ENCODE measurements at places on chromosomes 2 and 18.

GRCh38 chr2:136121204-136121910 is 3.4 kb upstream of the CXCR4 start:
- DNase-seq, result no peak

DNA sequence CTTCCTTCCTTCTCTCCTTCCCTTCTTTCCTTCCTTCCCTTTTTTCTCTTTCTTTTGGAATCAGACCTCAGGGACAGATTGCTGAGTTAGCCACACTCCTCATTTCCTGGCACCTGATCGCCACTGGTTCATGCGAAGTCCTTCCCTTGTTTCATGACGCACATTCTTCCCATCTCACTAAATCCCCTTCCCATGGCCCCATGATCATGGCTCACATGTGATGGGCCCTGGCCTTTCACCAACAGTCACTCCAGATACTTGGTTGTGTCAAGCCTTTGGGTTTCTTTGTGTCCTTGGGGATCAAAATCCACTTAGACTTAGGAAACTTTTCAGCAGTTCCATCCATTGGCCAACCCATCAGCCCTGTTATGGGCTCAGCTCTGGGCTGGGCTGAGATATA is 23.8 kb upstream of the ASPRV1 start:
- no peak for DNase-seq

- no peak for DNase-seq
Measured at GRCh38 chr2:58911877-58912276, 670.8 kb upstream of the FANCL start.

- DNase-seq, result no peak
Measured at GRCh38 chr18:23650968-23651927, 11.5 kb downstream of the ANKRD29 start.

DNA sequence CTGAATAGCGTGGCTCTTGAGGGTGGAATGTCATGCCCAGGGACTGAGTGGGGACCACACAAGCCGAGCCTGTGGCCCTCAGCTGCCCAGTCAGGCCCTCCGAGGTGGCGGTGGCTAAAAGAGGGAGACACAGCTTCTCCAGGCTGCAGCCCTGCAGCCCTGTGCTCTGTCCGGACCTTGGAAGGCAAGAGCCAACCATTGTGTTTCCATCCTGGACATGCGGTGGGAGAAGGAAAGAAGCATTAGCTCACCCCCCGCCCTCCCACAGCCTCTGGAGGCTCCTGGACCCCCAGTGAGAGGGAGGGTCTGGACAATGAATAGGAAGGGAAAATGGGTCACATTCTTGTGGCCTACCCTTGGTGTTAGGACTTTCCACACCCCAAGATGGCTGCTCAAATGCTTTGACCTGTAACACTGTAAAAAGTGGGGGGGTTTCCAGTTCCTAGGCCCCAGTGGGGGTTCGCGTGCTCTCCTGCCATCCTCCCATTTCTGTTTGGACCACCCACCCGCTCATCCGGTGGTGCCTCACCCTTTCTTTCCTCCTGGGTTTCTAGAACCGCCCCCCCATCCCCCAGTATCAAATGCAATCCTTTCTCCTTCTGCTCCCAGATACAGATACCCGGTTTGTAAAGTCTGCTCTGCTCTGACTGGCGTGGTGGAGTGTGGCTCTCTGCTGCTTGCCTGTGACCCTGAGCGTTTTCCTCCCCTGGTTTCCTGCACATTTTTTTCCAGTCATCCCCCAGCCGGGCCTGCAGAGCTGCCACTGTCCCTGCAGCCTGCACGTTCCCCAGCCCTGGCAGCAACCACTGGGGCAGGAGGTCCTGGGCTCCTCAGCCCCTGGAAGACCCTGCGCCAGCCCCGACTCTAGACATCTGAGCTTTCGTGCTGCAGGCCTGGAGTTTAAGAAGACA is 36.3 kb upstream of the SMAD7 start:
- DNase-seq, result no peak

DNA sequence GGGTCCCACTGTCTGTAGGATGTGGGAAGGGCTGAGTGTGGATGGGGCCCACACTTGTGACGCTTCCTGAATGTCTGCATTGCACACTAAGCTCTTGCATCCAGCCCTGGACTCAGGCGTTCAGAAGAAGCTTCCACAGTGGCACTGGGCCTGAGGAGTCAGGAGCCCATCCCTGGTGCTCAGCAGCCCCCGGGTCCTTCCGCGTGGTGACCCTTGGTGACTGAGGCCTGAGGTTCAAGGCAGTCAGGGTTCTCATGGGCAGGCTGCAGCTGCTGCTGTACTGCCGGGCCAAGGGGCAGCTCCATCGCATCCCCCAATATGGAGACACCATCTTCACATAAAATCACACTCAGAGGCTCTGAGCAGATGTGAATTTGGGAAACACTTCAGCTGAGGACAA is 65.8 kb upstream of the TUBA3E start:
- no peak for DNase-seq

- DNase-seq, result no peak
Measured at GRCh38 chr2:58131191-58132011, 84.8 kb downstream of the VRK2 start.

GRCh38 chr18:21261352-21261751 is 19.3 kb downstream of the GREB1L start:
- DNase-seq, result no peak

DNA sequence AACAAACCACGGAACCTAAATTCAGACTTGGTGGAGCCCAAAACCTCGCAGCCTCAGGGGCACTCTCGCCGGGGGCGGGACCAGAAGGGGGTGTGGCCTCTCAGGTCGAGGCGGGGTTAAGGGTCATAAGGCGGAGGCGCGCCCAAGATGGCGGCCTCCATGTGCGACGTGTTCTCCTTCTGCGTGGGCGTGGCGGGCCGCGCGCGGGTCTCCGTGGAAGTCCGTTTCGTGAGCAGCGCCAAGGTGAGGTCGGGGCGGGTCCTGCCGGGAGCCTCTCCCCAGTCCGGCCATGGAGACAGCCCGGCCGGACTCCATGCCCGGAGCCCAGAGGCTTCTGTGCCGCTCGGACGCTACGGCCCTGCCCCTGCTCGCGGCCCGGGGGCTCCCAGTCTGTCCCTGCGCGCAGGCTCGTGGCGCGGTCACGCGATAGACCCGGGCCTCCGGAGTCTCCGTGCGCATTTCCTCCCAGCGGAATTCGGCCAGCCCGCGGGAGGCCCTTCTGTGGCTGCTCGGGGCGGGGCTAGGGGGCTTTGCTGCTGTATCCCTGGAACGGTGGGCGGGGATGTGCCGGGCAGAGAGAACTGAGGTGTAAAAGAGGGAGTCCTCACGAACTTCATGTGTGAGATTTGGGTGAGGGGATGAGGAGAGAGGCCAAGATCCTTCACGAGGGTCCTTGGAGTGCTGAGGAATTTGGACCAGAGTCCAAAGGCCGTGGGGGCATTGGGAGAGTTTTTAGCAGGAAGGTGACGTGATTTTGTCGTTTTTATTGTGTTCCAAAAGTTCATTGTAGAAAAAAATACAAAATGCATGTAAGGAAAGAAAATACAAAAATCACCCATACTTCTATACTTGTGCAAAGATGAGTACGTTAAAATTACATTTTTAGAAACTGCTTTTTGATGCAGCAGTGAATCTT is at the start of gene SMYD5:
Gene SMYD5 (plus strand): TSS at position 126 of the 916 bp plus-strand sequence. CDS start 22 bp downstream, at position 148.
- peak; percentile 88 for DNase-seq

GRCh38 chr2:101718993-101719571 is 21.6 kb downstream of the MAP4K4 start:
- DNase-seq, result no peak

GRCh38 chr18:34866739-34867138 is 156.6 kb downstream of the DTNA start:
- DNase-seq, result no peak

DNA sequence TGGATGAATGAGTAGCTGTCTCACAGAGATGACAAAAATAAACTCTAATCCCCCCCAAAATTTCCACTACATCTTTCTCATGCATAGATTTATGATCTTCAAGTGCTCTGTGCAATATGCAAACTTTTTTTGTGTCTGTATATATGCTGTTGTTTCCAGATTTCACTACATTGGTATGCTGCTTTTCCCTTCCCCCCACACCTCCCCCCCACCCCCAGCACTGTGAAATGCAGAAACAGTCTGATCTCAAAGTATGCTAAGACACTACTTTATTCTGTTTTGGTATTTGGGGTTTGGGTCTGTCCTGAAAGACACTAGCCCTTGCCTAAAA is 524 bp upstream of the KLHL14 start:
- no peak for DNase-seq

- no peak for DNase-seq
Measured at GRCh38 chr2:168611896-168612650, 156.0 kb downstream of the CERS6 start.

DNA sequence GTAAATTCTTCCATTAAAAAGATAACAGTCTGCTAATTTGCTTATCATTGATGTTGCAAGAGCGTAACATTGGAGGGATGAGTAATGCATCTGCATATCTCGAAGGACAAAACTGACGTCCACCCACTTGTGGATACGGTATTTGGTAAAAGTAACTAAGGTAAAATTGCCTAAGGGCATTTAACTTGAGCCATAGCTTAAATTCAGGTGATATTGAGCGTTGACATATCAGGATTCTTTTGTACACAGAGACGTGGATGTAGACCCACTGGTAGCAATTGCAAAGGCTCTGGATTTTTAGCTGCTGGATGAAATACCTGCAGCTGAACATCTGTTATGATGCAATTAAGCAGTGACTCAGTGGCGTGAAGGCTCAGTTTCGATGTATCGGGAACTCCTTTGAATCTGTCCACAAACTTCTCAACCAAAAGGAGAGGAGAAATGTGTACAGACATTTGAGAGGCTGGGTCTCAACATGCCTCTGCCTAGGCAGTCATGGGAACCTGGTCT is 119.3 kb downstream of the SPTBN1 start:
- DNase-seq, result no peak

- DNase-seq, result no peak
Measured at GRCh38 chr2:201697899-201698298, 545 bp downstream of the MPP4 start.

- no peak for DNase-seq
Measured at GRCh38 chr2:165877565-165878550, 75.7 kb downstream of the TTC21B start.

DNA sequence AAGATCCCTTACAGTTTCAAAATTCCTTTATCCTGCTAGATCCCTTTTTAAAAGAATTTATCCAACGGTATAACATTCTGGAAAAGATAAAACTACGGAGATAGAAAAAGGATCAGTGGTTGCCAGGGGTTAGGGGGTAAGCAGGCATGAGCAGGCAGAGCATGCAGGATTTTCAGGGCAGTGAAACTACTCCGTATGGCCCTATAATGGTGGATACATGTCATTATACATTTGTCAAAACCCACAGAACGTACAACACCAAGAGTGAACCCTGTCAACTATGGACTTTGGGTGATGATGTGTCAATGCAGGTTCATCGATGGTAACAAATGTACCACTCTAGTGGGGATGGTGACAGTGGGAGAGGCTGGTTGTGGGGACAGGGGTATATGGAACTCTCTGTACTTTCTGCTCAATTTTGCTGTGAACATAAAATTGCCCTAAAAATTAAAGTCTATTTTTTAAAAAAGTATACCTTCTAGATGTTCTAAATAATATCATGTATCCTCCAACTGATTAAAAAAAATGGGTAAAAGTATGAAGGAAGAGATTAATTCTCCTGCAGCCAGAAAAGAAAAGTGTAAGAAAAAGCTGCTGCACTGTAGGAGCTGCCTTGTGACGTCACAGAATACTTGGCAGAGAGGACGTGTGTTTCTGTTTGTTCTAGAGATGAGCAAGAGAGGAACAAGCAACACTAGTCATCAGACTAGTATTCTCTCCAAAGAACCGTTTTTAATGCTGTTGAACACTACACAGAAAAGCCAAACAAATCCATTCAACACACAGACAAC is 23.6 kb downstream of the ANKRD44 start:
- no peak for DNase-seq

DNA sequence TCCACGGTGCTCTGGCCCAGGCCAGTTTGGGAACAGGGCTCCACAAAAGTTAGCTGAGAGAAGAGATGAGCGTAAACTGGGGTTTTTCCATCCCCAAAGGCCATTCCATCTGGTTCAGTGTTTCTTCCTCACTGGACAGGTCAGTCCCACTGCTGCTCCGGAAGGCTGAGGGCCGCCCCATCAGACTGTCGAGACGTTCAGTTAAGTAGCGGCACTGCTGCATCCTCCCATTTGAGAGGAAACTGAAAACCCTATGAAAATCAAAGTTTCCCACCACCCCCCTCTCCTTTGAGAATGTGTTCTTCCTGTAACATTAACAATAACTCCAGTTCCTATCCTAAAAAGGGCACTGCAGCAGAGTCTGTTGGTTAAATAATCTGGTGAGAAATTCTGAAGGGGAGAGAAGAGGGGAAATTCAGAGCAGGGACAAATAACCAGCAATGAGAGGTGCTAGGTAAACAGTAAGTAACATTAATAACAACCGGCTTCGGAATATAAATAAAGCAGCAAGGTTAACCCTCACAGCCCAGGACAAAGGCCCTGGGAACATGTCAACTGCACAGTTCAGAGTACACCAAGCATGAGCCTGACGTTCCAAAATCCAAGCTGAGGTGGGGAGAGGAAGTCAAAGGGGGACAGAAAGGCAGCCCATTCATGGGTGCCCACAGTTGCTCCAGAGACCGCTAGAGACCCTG is 55.4 kb downstream of the UXS1 start:
- DNase-seq, result no peak

DNA sequence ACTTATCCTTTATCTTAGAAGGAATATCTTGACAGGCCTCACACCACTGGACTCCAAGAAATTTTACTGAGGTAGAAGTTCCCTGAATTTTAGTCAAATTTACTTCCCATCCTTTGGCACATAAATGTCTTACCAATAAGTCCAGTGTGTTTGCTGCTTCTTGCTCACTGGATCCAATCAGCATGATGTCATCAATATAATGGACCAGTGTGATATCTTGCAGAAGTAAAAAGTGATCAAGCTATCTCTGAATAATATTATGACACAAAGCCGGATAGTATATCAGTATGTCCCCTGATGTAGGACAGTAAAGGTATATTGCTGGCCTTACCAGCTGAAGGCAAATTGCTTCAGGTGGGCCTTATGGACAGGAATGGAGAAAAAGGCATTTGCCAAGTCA is 6.9 kb upstream of the GYPC start:
- no peak for DNase-seq

- no peak for DNase-seq
Measured at GRCh38 chr2:210899131-210899530, 342.7 kb downstream of the CPS1 start.
